Activated CD4-positive, alpha-beta memory T cell treated with anti-CD3 and anti-CD28 coated beads for 36 hours (primary cell): ENCODE measurements at places on chromosomes 6 and 20. TPM values are rescaled to one million over a fixed set of nuclear protein-coding genes. Genes with fewer than 3 reads are reported as not detected.
A peak's percentile ranks its signal among the peaks of the same experiment; 100 is the strongest.

- no peaks in the 10 kb centered on the region for H3K27me3 ChIP-seq
- H3K27ac ChIP-seq, result no peak overlapping the region
- H3K4me3 ChIP-seq, result no peak overlapping the region
- DNase-seq, result no peak
- no peaks in the 10 kb centered on the region for H3K36me3 ChIP-seq
Observed at GRCh38 chr20:33028875-33029274, 2.6 kb upstream of the BPIFB6 start.

DNA sequence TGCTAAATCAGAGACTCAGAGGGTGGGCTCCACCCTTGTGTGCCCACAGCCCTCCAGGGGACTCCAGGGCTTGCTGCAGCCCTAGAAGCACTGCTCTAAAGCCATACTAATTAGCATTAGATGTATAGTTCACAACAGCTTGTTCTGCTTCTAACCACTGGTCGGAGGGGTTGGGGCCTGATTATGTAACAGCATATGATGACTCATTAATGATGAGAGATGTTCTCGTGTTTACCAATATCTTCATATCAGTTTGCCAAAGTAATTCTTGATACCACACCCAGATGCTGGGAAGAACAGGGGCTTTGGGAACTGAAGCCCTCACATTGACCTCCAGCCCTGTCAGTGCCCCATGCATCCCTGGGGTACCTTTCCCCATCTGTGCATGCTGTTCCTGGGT is 104.1 kb upstream of the FOXA2 start:
- H3K27ac ChIP-seq, result no peak overlapping the region
- no peaks in the 10 kb centered on the region for H3K4me1 ChIP-seq
- H3K27me3 ChIP-seq, result peaks cover 1% of the 10 kb centered on the region

Gene SLC22A7
- not detected for total RNA-seq

GRCh38 chr6:45812922-45813321 is 202.7 kb downstream of the CLIC5 start:
- peaks cover 3% of the 10 kb centered on the region for H3K36me3 ChIP-seq
- no peak overlapping the region for H3K27ac ChIP-seq
- peaks cover 38% of the 10 kb centered on the region for H3K4me1 ChIP-seq
- peaks cover 7% of the 10 kb centered on the region for H3K27me3 ChIP-seq
- no peak for DNase-seq
- H3K4me3 ChIP-seq, result no peak overlapping the region

Gene BTN2A1
- 17.6 TPM for total RNA-seq

- no peaks in the 10 kb centered on the region for H3K27me3 ChIP-seq
- peaks cover 34% of the 10 kb centered on the region for H3K36me3 ChIP-seq
- peak within 1 kb of the TSS; percentile 98 for H3K4me3 ChIP-seq
- peak; percentile 79 for DNase-seq
- peaks cover 45% of the 10 kb centered on the region for H3K4me1 ChIP-seq
Observed at GRCh38 chr6:43021270-43022047, at the start of gene RRP36. Gene RRP36 (plus strand): TSS chr6:43021623. CDS start chr6:43021655, 32 bp downstream.

DNA sequence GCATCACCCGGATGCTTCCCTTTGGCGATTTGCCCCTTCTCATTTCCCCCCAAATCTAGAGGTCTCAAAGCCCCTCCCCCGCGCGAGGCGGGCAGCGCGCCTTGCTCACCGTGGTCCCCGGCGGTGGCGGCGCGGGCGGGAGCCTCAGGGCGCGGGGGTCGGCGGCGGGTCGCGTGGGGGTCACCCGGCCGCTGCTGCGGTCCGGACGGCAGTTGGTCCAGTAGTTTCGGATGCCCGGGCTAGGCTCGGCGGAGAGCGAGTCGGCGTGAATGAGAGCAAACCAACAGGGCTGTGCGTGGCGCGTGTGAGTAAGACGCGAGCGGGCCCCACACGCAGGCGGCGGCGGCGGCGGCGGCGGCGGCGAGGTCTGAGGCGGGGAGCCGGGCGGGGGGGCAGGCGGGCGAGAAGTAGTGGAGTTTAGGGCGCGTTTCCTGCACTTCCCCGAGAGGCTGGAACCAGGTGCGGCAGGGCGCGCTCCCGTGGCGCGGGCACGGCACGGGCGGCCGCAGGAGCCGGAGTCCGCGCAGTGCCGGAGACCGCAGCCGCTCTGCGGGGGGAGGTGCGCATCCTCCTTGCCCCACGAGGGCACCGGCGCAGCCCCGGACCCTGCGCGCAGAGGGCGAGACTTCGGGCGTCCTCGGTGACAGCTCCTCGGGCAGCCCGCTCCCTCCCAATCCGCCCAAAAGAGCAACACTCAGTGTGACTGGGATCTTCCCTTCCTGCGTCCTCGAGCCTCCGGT is 567 bp downstream of the HS3ST5 start:
- no peak overlapping the region for H3K4me3 ChIP-seq
- peaks cover 23% of the 10 kb centered on the region for H3K27me3 ChIP-seq
- H3K4me1 ChIP-seq, result peaks cover 2% of the 10 kb centered on the region
- H3K36me3 ChIP-seq, result no peaks in the 10 kb centered on the region

DNA sequence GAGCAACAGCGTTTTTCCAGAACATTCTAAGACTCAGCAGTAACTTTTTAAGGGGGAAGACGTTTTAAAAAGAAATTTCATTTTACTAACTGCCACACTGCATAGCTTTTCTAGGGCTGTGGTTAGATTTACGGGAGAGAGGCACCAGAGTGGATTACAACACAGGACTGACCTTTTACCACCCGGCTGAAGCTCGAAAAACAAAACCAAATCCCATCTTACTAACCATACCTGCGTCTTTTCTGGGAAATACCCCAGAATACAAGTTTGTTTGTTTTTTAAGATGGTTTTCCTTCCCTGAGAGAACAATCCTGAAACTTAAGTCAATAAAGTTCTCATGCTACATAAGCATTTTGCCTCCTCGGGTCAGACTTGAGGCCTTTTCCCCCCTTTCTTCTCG is 209.3 kb upstream of the SOX4 start:
- no peaks in the 10 kb centered on the region for H3K36me3 ChIP-seq
- no peak overlapping the region for H3K27ac ChIP-seq
- DNase-seq, result no peak
- no peak overlapping the region for H3K4me3 ChIP-seq
- no peaks in the 10 kb centered on the region for H3K4me1 ChIP-seq

- H3K27ac ChIP-seq, result no peak overlapping the region
- no peak overlapping the region for H3K4me3 ChIP-seq
- no peaks in the 10 kb centered on the region for H3K27me3 ChIP-seq
- H3K4me1 ChIP-seq, result peaks cover 2% of the 10 kb centered on the region
- H3K36me3 ChIP-seq, result peaks cover 8% of the 10 kb centered on the region
Observed at GRCh38 chr6:44104481-44105021, 22.7 kb downstream of the MRPL14 start.

DNA sequence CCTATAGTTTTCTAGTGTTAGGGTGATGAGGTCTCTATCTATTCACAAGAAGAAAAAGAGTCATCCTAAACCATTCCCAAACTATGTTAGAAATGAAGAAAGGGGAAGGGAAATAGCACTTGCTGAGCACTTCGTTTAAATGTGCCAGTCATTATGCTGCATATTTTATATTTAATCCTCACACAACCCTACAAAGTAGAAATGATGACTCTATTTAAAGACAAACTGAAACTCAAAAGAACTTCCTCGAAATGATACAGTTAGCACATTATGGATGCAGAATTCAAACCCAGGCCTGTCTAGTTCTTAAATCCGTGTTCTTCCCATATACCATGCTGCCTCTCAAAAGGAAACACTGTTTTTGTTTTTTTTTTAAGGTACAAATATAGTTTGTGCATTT is 174.6 kb downstream of the GMPR start:
- H3K36me3 ChIP-seq, result peaks cover 1% of the 10 kb centered on the region
- DNase-seq, result no peak
- H3K27me3 ChIP-seq, result no peaks in the 10 kb centered on the region
- H3K4me3 ChIP-seq, result peak overlapping the region; percentile 76
